HuH-7.5 (cell line): ENCODE measurements at places on chromosomes 2 and 18.

DNA sequence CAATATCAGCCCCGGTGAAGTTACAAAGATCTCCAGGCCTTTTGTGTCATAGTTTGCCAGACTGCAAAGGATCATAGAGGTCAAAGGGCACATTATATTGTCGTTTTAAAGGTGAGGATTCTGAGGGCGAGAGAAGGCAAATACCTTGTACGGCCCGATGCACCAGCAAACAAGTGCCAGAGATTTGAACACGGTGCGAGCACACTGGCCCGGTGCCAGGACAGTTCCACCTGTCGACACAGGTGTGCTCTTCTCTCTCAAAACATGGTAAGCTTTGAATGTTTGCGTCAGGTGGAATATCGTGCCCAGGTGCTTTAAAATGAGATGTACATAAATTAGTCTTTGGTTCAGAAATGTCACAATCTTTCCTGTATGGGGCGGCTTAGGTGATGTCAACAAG is 776.1 kb upstream of the ID2 start:
- DNase-seq, result no peak

DNA sequence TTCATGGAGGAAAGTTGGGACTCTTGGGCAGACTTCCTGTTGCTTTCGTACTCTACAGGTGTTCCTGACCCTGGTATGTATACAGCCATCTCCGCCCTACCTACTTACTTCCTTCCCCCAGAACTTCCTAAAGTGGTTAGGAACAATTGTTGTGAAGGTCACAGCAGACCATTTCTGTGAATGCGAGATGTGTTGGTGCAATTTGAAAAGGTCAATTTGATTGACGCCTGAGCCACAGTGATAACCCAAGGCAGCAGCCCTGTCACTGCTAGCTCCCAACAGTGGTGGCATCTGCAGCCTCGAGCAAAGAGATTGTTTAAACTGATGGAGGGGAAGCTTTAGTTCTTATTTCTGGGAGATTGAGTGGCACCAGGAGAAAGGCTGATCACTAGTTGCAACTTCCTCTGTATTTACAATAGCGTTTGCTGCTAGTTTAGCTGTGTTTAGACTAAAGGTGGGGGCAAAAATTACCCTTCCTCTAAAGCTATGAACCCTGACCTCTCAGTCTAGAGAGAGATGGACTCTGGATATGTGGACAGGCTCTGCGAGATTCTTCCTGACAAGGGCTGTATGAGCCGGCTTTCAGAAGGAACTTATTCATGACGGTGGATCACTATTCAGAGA is 78.3 kb upstream of the MAP4K3 start:
- DNase-seq, result no peak

GRCh38 chr2:129465045-129465444 is 514.4 kb upstream of the RAB6C start:
- no peak for DNase-seq

DNA sequence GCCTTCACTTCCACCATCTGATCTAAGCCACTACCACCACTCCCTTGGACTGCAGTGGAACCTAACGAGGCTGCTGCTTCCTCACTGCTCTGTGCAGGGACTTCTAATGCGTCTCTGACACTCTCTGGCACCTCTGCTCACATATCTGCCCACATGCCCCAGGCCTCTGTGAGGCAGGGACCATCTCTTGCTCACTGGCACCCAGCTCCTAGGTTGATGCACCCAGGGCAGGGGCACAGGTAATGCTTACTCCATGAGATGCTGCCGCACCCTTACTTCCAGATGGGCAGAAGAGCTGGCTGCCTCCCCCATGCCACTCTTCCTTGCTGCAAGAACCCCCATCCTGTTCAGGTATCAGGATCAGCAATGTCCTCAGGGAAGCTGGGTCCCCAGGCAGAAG is 294.0 kb upstream of the HS6ST1 start:
- DNase-seq, result no peak

DNA sequence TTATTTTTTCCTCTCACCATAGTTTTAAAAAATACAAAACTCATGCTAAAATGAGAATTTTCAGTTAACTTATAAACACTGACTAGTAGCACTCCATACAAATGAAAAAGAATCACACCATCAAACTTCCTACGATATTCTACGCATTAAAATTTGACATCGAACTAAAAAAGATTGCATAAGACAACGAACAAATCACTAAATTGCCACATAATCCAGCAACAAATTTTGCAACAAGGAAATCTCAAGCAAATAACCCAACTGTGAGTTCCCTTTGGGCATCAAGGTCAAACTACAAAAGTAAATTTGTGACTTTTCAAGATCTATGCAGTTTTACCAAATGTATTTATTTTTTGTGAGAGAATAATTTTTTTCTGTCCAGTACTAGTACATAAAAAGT is 1.5 kb downstream of the MAP3K2 start:
- no peak for DNase-seq

DNA sequence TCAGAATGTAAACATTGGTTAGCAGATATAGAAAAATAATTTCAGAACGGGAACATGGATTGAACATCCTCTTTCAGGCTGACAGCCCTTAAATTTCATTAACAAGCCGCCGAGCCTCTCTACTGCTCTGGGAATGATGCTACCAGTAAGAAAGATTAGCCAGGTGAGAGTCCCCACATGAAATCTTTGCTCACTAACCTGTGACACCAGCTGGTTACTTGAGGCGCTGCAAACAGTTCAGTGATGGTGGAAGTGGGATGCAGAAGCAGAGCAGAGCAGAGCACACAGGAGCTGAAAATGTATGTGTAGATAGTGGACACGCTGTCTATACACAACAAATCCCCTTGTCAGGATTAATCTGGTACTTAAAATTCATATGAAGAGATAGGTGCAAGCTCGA is 721.1 kb downstream of the DPP10 start:
- DNase-seq, result no peak

GRCh38 chr2:159939946-159940345 is 122.5 kb downstream of the PLA2R1 start:
- DNase-seq, result peak; percentile 16

DNA sequence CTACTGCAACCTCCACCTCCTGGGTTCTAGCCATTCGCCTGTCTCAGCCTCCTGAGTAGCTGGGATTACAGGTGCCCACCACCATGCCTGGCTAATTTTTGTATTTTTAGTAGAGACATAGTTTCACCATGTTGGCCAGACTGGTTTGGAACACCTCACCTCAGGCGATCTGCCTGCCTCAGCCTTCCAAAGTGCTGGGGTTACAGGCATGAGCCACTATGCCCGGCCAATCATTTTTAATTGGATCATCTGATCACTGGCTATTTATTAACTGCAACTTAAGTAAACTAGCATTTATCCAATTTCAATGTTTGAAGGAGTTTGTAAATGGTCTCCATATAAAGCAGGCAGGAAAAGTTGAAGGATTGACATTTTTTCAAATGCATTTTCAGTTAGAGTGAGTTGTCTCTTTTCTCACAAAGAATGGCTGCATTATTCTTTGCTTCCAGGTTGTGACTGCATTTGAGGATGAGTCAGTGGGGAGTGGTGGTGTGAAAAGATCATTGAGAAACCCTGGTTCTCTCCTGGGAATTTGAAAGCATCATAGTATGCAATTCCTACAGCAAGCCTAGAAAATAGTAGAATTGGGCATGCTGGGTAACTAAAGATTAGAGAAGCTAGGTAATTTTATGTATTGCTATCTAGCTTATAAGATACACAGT is 431.1 kb upstream of the ZEB2 start:
- DNase-seq, result no peak
